ENCODE measurements at places on chromosomes 6 and 20.

- DNase-seq, result no peak
Observed at GRCh38 chr6:156781861-156782631, 4.9 kb downstream of the ARID1B start.

GRCh38 chr6:136568129-136568528 lies 17.9 kb upstream of the MAP7 start:
- DNase-seq, result no peak

- no peak for DNase-seq
Observed at GRCh38 chr6:10556992-10557391, 35.8 kb downstream of the GCNT2 start.

GRCh38 chr20:21570285-21570992 lies 56.6 kb upstream of the NKX2-2 start:
- DNase-seq, result no peak

DNA sequence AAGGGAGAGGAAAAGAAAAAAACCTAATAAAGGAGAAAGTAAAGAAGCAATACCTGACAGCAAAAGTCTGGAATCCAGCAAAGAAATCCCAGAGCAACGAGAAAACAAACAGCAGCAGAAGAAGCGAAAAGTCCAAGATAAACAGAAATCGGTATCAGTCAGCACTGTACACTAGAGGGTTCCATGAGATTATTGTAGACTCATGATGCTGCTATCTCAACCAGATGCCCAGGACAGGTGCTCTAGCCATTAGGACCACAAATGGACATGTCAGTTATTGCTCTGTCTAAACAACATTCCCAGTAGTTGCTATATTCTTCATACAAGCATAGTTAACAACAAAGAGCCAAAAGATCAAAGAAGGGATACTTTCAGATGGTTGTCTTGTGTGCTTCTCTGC lies 70.8 kb upstream of the RNF146 start:
- DNase-seq, result no peak

- no peak for DNase-seq
Observed at GRCh38 chr20:19835533-19836222, 77.6 kb downstream of the RIN2 start.

DNA sequence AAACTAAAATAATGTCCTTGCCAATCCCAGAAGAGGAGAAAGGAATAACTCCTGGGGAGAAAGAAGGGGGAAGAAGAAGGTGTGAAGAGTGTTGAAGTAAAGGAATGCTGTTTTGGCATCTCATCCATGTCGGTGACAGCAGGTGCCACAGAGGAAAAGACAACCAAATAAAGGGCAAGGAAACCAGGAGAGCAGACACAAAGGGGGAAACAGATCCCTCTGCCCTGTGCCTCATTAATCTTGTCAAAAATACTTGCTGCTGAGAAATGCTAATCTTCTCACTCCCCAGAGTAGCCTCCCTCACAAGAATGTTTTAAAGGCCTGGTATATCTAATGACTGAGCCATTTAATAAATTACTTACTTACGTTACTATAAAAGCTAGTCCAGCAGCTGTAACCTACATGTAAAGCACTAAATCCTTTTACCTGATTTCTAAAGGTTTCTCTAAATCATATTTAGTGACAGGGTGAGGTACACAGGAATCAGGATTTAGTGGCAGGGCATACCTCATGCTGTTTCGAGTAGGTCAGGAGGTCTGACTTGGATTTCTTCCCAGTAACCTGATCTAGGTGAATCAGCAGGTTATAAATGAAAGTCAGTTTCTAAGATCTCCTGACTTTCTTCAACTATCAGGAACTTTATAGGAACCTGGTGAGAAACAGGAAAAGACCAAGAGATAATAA lies 377.1 kb downstream of the CENPW start:
- DNase-seq, result no peak

DNA sequence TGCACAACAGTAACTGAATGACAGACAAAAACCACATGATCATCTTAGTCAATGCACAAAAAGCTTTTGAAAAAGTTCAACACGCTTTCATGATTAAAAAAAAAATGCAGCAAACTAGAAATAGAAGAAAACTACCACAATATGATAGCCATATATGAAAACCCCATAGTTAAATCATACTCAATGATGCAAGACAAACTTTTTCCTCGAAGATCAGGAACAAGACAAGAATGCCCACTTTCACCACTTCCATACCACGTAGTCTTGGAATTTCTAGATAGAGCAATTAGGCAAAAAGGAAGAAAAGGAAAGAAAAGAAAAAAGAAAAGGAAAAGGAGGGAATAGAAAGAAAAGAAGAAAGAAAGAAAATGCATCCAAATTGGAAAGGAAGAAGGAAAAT lies 44.6 kb upstream of the SLC23A2 start:
- no peak for DNase-seq

DNA sequence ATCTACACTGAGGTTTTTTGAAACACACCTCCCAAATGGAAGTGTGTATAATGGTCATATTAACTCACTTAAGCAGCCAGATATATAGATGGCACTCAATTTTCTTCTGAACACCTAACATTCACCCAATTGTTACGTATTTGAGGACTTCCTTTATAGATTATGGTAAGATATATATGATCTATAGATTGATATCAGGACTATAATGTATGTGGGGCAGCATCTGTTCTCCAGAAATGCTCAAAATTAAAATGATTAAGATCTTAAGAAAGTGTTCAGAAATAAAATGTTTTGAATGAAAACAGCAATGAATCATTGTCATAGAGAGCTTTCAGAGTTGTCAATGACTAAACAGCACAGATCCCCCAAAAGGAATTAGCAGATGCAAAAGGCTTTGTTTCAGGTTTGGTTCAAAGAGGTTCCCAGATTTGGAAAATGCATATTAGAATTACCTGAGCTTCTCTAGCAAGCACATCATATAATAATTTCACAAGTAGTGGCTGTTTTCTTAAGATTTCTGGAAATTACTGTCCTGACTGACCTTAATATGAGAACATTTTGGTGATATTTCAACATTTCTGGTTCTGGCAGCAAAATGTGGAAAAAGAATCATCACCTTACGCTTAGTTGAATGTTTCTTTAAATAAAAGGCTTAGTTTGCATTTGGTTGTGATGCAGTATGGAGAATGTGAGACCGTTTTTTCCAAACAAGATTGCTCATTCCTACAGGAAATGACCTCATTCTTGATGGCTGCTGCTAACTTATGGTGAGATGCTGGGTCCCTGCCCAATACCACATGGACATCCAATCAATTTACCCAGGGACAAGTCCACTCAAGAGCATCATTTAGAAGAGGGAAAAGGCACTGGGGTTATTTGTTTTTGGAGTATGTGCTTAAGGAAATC lies 31.5 kb downstream of the TRAF3IP2 start:
- DNase-seq, result no peak

DNA sequence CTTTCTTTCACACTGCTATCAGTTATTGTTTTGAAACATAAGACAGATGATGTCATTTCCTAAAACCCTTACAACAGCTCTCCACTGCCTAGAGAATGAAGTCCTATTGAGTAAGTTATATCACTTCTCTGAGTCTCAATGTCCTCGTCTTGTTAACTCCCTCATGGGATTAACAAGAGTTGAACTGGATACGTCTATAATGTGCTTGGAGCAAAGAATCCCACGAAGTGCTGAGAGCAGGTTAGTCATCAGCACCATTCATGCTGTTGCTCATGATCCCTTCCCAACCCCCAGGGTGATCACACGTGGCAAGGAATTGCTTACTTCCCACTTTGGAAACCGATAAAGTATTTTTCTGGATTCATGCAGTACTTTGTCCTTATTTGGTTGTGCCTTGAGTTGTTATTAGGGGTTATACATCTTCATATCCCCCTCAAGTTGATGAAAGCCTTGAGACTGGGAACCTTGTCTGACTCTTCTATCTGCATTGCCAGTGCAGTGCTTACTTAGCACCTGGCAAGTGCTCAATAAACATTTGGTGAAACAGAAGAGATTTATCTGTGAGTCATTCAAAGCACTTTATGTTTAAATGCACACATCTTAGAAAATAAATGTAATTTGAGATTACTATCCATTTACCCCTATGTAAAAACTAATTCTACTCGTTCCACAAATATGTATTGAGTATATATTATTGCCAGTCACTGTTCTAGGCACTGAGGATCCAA lies 487.5 kb downstream of the EPM2A start:
- no peak for DNase-seq

- no peak for DNase-seq
Observed at GRCh38 chr6:40735121-40735520, 148.0 kb upstream of the LRFN2 start.

- no peak for DNase-seq
Observed at GRCh38 chr6:70103798-70104197, 199.1 kb downstream of the COL9A1 start.

- DNase-seq, result no peak
Observed at GRCh38 chr20:3696200-3696599, 14.4 kb upstream of the ADAM33 start.

GRCh38 chr20:4267242-4267641 lies 251.9 kb upstream of the RNF24 start:
- no peak for DNase-seq

GRCh38 chr6:29011276-29011734 lies 6.2 kb upstream of the ZNF311 start:
- DNase-seq, result peak; percentile 59

DNA sequence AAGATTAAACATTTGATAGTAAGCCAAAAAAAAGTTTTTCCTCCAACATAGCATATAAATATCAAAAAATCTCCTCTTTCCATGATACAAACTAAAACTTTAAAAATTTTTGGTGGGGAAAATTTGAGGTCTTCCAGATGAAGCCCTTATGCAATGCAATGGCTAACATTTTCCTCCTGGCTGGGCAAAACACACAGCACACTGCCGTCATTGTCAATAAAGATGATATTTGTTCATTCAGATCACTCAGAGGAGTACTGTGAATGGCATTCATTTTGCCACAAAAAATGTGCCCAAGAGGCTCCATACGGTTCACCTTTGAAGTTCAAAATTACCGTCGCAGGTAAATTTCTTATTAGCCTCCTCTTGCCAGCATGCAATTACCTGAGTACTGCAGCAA lies 33.9 kb upstream of the FBXO9 start:
- DNase-seq, result no peak

DNA sequence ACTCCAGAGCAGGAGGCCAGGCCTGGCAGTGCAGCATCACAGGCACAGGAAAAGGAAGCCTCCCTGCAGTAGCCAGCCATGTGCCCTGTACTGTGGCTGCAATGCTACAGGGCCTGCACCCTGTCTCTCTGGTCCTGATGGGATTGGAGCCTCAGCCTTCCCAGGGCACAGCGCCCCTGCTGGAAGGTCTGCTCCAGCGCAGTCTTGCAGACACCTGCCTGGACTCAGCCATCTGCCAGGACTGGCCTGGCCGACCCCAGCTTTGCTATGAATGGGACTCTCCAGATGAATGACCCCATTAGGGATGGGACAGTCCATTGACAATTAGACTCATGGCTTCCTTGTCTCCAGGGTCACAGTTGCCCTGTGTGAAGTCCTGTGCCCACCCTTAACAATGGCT lies 251.6 kb downstream of the ERMARD start:
- DNase-seq, result no peak

- no peak for DNase-seq
Observed at GRCh38 chr6:91476000-91476399, 889.1 kb upstream of the MAP3K7 start.

GRCh38 chr6:14834851-14835530 lies 410.9 kb upstream of the JARID2 start:
- no peak for DNase-seq

GRCh38 chr6:124389127-124389526 lies 573.1 kb upstream of the RNF217 start:
- no peak for DNase-seq

DNA sequence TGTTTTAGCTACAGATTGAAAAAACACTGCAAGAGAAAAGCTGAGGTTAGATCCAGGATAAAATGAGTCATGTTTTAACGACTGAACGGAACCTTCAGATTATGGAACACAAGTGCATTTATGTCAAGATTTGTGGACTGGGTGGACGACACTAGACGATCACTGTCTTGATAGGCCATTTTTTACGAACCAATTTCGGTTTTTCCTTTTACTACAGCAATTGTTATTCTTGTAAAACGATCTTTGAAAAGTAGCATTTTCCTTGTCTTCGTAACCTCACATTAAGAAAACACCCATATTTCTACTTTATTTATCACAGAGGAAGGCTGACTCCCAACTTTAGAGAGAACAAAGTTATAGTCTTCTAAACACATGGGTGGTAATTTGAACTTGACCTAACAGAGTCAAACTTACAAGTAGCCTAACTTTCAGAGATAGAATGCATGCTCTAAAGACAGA lies 294.2 kb upstream of the TCF21 start:
- DNase-seq, result no peak

GRCh38 chr20:19937218-19937617 lies 79.9 kb upstream of the NAA20 start:
- no peak for DNase-seq
